ENCODE measurements at places on chromosomes 11 and 22.

DNA sequence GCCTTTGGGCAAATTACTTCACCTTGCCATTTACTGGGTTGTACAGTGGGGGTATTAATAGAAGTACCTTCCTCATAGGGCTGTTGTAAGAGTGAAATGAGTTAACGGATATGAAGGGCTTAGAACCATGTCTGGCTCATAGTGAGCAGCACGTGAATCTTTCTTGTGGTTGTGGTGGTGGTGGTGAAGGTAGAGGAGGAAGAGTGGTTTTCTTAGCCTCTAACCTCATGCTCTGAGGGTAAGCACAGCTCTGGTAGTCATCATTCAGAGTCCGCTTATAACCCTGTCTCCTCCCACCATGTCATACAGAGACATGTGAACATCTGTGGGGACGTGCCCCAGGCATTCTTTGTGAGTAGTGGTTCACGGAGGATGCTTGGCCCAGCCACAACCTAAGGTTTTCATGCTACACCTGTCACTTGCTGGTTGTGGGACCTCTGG is 43.6 kb downstream of the TEAD1 start:
- peak; percentile 85 for DNase-seq

GRCh38 chr22:44486538-44486937 is 11.5 kb downstream of the RTL6 start:
- peak; percentile 41 for DNase-seq

- DNase-seq, result no peak
Observed at GRCh38 chr11:13163158-13163557, 114.4 kb upstream of the BMAL1 start.

GRCh38 chr11:76770642-76771445 is 12.3 kb upstream of the TSKU start:
- DNase-seq, result peak; percentile 94

- DNase-seq, result no peak
Observed at GRCh38 chr11:8331767-8332166, 68.1 kb upstream of the LMO1 start.

GRCh38 chr11:2582946-2583604 is 116.7 kb downstream of the KCNQ1OT1 start:
- no peak for DNase-seq

- peak; percentile 41 for DNase-seq
Observed at GRCh38 chr11:69918938-69919650, 99.9 kb upstream of the FGF3 start.

- peak; percentile 44 for DNase-seq
Observed at GRCh38 chr11:71999362-71999761, 653 bp downstream of the IL18BP start.

GRCh38 chr11:132358573-132358953 is 988.1 kb downstream of the NTM start:
- DNase-seq, result no peak

GRCh38 chr11:124745270-124745834 is 5.6 kb downstream of the NRGN start:
- no peak for DNase-seq

- DNase-seq, result no peak
Observed at GRCh38 chr11:48170241-48171233, 46.1 kb upstream of the OR4B1 start.

DNA sequence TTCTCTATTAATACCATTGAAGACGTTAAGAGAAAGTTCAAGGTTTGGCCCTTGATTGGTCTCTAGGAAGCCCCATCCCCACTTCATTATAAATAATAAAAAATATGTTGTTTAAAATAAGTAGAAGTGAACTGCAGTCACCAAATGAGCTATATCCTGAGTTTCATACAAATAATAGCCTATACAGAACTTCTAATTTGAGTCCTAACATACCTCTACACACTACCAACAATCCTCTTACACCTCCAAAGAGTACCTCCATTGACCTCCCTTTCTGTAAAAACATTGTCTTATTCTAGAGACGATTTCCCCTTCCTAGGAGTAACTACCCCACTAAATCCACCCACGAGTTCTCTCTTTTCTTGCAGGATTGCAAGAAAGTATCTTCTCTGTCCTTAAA is 7.2 kb upstream of the HBD start:
- no peak for DNase-seq

- DNase-seq, result no peak
Observed at GRCh38 chr22:18024956-18025720, 777 bp upstream of the MICAL3 start.

- DNase-seq, result peak; percentile 34
Observed at GRCh38 chr22:40414311-40414710, 43.9 kb downstream of the SGSM3 start.

DNA sequence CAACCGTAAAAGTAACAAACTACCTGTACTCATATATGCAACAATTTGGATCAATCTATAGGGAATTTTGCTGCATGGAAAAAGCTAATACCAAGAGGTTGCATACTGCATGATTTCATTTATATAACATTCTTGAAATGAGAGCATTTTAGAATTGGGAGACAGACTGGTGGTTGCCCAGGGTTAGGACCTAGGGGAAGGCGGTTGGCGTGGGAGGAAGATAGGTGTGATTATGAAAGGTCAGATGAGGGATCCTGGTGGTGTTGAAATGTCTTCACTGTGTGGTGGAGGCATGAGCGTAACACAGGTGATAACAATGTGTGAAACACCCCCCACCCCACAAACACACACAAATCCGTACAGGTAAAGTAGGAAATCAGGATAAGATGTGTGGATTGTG is 176.6 kb upstream of the ZBED5 start:
- DNase-seq, result no peak

DNA sequence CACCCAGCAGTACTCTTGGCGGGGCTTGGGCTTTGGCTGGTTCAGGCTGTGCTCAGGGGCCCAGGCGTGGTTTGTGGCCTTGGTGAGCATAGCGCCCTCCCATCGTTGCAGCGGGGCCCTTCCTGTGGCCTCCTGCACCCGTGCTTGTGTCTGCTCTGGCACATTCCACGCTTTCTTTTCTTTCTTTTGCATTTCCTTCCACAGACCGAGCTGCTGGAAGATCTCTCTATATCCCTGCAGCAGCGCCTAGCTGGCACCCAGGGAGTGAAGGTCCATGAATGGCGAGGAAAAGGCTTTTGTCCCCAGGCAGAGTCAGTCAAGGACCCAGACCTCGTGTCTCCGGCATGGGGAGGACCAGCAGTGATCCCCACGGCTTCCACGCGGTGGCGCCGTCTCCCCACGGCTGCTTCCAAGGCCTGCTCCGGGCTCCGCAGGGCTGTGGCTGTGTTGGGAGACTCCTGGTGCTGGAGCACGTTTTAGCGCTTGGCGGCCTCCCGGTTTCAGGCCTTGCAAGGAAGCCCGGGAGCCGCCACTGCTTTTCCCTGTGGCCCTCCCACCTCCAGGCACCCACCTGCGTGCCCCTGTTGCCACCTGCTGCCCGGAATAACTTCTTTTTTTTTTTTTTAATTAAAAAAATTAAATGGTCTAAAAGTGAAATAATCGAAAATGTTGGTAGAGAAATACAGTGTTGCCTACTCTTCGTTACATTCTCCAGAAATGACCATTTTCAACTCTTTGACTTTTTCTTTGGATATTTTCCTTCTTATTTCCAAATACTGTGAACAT is 28.5 kb downstream of the GLB1L2 start:
- peak; percentile 16 for DNase-seq

- peak; percentile 87 for DNase-seq
Observed at GRCh38 chr11:12552692-12553091, 121.5 kb upstream of the TEAD1 start.

DNA sequence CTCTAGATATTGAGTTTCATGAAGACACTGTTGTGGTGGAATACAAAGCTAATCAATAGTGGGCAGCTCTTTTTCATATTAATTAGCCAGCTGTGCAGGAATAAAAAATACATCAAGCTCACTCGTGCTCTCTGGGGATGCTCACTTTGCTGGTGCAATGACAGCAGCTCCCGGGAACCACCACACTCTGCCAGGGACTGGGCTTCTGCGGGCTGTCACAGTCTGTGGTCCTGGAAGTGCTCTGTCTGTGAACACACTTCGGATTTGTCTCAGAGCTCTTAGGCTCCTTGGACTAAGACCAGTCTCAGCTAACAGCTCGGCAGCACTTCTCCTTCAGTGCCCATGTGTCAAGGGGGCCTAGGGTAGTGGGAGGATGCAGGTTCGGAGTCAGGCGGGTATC is 393.5 kb downstream of the TENM4 start:
- no peak for DNase-seq

DNA sequence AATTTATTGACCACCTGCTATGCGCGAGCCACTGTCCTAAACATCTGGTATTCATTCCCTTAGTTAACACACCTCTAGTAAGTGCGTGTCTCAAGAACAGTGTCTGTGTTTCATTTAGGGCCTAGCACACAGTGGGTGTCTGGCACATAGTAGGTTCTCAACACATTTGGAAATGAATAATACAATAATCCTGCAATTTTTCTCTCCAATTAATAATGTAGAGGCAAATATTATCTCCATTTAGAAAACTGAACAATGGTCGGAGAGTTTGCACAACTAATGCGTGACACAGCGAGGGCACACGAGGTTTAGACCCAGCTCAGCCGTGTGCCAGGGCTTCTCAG is 4.0 kb upstream of the NCF4 start:
- DNase-seq, result no peak

DNA sequence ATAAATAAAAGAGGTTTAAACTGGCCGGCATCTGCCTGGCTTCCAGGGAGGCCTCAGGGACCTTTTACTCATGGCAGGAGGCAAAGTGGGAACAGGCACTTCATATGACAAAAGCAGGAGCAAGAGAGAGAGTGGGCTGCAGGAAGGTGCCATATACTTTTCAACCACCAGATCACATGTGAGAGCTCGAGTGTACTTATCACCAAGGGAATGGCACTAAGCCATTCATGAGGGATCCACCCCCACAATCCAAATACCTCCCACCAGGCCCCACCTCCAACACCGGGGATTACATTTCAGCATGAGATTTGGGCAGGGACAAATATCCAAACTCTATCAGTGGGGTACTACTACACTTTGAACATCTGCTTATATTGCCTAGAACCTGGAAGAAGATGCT is 126.5 kb downstream of the PARVA start:
- no peak for DNase-seq

GRCh38 chr11:94910270-94910669 is 63.1 kb downstream of the CWC15 start:
- peak; percentile 78 for DNase-seq

GRCh38 chr22:29306175-29306834 is at the start of gene GAS2L1:
Gene GAS2L1 (plus strand): TSS chr22:29306650. CDS start chr22:29308106, 1,456 bp downstream.
- peak; percentile 76 for DNase-seq

DNA sequence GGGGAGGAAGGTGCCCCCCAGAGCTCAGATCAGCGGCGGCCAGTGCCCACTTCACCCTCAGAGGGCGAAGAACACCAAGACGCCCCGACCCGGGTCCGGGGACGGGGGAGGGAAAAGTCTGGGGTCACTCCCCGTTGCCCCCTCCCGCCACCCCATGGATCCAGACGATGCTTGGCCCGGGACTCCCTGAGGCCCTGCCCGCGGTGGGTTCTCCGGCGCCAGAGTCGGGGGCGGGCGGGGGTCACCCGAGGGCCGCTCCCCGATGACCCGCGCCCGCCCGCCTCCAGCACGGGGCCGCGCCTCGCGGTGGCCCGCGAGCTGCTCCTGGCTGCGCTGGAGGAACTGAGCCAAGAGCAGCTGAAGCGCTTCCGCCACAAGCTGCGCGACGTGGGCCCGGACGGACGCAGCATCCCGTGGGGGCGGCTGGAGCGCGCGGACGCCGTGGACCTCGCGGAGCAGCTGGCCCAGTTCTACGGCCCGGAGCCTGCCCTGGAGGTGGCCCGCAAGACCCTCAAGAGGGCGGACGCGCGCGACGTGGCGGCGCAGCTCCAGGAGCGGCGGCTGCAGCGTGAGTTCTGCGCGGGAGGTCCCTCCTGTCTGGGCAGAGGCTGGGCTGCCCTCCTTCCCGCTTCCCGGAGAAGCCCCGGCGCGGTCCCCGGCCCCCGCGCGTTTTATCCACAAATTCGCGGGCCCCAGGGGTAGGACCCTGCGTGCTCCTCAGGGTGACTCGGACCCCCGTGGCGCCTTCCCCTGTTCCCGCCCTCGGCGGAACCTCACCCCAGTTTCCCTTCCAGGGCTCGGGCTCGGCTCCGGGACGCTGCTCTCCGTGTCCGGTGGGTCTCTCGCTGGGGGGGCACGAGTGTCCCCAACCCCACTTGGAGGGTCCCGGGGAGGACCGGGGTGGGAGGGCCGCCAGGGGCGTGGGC is 1.1 kb downstream of the NLRP6 start:
- DNase-seq, result no peak

DNA sequence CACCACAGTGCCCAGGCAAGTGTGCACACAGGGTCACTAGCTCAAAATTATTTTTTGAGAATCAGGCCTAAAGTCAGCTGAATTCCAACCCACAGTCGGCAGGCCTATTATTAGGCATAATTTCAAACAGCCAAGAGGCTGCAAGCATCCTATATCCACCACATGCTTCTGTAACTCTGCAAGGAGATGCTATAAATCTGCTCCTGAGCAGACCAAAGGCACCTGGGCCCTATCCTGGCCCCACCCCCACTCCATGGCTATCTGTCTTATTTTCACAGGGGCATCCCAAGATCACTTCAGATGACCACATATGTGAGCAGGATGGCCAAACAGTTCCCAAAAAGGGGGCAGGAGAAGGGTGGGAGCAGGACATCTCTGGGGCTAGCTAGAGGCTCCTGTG is 44.6 kb downstream of the TCF20 start:
- no peak for DNase-seq
